ENCODE measurements at places on chromosomes 16 and 17.

- DNase-seq: no peak
Observed at GRCh38 chr16:16867973-16868372, 489.0 kb downstream of the NPIPA7 start.

- no peak for DNase-seq
Observed at GRCh38 chr16:86396422-86396821, 113.9 kb upstream of the FOXF1 start.

- DNase-seq: no peak
Observed at GRCh38 chr17:12242345-12242954, 221.8 kb downstream of the MAP2K4 start.

GRCh38 chr16:64950731-64951130 is 171.1 kb downstream of the CDH11 start:
- no peak for DNase-seq

DNA sequence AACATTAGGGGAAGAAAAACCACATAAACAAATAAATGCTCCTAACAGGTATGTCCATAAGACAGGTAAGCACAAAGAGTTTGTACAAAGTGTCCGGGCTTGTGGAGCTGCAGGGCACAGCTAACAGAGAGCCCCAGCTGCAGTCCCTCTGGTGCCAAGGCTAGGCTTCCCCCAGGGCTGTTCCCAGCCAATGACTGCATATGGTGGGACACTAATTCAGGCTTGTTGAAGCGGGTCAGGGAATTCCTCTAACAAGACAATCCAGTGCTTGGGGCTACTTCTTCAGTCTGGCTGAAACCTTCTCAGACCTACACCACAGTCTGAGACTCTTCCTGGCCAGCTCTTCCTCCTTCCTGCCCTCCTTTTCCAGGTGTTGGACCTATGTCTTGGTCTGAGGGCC is 51.7 kb upstream of the ALDH3A1 start:
- no peak for DNase-seq

GRCh38 chr16:81932668-81933067 is 78.6 kb downstream of the SDR42E1 start:
- DNase-seq: no peak

- no peak for DNase-seq
Observed at GRCh38 chr16:88772871-88773811, 11.9 kb downstream of the PIEZO1 start.

GRCh38 chr17:34565713-34566112 is 13.7 kb upstream of the TMEM132E start:
- DNase-seq: no peak

GRCh38 chr16:75627851-75628250 is 4.8 kb upstream of the ADAT1 start:
- no peak for DNase-seq

All from GOT3 (cell line).